ENCODE measurements at places on chromosomes 7 and 10.

DNA sequence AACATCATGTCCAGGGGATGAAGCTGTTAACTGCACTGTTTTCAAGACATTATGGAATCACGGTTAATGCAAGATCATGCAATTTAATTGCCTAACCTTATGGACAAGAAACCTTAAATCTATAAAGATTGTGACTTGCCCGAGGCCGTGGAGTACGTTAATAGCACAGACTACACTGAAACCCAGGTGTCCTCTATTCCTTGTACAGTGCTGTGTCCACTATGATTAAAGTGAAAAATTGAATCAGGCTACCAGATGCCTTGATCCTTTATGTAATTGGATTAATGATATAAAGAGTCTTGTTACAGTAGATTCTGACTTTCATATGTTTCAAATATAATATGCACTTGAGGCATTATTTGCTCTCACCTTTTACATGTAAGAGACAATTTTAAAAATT is 33.9 kb upstream of the ETV1 start:
- DNase-seq = no peak

GRCh38 chr7:99129001-99129400 is 14.9 kb downstream of the SMURF1 start:
- no peak for DNase-seq

DNA sequence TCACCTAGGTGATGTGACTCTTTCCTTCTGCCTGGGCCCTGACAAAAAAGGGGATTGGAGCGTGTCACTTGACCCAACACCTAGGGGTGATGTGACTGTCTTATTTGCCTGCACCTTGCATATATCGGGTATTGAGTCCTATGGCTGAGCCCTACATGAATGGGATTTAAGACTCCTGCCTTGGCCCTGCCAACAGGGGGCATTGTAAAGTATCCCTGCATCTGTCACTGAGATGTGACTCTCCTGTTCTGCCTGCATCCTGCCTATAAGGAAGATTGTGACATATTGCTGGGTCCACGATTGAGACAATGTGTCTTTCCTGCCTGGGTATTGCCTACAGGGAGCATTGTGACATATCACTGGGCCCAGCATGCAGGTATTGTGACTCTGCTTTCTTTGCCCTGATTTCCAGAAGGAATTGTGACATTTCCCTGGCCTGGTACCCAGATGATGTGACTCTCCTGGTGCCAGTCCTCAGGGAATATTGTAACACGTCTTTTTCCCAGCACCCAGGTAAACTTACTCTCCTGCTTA is 14.2 kb upstream of the ZNF107 start:
- DNase-seq = no peak

- no peak for DNase-seq
Observed at GRCh38 chr7:82313269-82313668, 130.3 kb downstream of the CACNA2D1 start.

All from Right ventricle myocardium inferior (tissue), 1 donor.